NCI-H69 (cell line): ENCODE measurements at places on chromosomes 5 and 9.
A peak's percentile ranks its signal among the peaks of the same experiment; 100 is the strongest.

DNA sequence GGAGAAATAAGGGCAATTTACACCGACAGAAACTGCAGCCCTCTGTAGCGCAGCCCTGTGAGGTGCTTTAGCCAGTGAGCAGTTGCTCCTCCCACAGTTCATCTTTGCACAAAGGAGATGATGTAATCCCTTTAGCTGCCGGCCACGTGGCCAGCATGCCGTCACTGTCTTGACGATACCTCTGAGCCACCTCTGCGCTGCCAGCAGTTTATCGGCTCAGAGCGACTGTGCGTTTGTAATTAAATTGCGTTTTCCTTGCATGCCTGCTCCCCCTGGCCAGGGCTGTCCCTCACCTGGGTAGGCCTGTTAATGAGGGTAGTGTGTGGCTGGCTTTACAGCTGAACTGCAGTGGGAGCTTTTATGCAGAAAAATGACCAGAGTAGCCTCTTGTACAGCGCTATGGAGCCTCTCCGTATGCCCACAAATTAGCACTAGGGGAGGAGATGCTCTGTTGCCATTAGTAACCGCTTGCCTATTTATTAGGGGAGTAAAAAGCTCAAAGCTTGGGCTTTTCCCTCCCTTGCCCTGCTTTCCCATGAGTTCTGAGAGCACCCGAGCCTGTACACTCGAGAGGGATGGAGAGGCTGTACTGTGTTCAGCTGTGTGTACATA, 107.0 kb downstream of the TRIO start:
- DNase-seq = peak; percentile 97

GRCh38 chr5:14930486-14930885, 58.9 kb upstream of the ANKH start:
- no peak for DNase-seq

- DNase-seq = no peak
Observed at GRCh38 chr5:9094582-9094981, 451.3 kb downstream of the SEMA5A start.

GRCh38 chr5:176883700-176884570, 15.2 kb downstream of the HK3 start:
- no peak for DNase-seq

GRCh38 chr5:35672995-35673394, 55.3 kb downstream of the SPEF2 start:
- no peak for DNase-seq

DNA sequence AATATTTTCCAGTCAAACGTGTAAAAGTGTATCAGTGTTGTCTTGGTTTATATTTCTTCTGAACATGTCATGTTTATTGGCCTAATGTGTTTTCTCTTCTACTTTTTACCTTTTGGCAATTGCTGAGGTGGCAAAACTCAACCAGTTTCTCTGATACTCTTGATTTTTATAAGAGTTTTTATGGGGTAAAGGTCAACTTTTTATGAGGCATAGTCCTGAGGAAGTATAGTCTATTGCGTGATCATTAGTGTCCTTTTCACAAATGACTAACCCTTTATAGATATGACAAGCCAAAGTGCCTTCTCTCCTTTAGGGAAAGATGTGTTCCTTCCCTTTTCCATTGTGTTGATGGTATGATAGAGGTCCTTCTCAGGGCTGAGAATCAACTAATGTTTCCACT, 32.9 kb downstream of the OCLN start:
- DNase-seq = no peak

DNA sequence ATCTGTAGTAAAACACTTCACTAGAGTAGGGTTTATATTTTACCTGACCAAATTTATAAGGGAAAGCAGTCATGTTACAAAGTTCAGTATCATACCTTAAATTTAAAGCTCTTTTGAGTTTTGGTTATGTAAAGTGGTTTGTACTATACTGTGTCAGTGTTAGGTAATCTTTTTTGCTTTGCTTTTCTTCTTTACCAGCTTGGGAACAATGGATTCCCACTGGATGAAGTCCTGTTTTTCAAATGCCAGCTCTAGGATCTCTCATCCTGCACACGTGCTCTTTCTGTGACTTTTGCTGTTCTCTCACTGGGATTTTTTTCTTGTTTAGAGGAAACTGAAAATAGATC, 15.9 kb downstream of the CYSTM1 start:
- DNase-seq = no peak

DNA sequence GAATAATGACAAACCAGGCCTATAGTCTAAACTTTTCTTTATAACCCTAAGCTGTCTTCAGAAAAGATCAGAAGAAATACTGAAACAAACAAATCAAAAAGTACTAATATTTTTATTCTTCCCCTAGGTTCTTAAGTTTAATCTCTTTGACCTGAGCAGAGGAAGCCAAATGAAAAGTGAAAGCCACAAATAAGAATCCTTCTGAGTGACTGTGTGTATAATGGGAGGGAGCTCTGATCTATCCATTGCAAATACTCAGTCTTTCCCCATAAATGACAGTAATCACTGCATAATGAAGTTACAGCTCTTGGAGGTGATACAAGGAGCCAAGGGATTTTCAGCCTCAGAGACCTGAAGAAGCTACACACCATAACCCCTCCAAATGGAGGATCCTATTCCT, 126.9 kb upstream of the ATP10B start:
- no peak for DNase-seq

- DNase-seq = no peak
Observed at GRCh38 chr9:34254141-34254913, 74.7 kb downstream of the KIF24 start.

DNA sequence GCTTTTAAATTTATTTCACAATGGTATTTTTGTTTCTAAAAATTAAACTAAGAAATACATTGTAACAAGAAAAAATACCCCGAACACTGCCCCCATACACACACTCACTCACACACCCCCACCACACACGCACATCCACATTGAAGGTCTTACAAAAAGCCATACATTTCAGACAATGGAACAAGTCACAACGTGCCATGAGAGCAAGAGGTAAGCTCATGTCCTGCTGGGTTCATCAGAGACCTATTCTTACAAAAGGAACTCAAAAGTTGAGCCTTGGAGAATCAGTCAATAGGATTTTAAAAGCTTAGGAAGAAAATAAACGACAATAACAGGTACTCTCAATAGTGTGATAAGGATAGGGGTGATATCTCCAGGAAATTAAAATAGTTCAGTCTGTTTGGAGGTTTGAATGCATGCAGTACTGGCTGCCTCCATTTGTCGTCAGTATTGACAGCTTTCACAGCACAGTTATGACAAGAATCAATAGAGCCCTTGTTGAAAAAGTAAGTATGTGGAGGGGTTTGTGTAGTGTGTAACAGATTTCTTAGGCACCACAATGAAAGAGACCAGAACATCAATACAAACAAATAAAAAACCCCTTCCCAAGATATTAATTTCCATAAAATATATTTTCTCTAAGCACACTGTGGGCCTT, 1826.2 kb upstream of the CDH6 start:
- peak; percentile 37 for DNase-seq
